ENCODE measurements at places on chromosomes 6 and 20.

- peak; percentile 55 for DNase-seq
Measured at GRCh38 chr20:2859330-2860121, 13.8 kb upstream of the PTPRA start.

- no peak for DNase-seq
Measured at GRCh38 chr20:17029698-17030097, 197.1 kb upstream of the PCSK2 start.

GRCh38 chr6:2257363-2257762 is 12.0 kb upstream of the GMDS start:
- no peak for DNase-seq

DNA sequence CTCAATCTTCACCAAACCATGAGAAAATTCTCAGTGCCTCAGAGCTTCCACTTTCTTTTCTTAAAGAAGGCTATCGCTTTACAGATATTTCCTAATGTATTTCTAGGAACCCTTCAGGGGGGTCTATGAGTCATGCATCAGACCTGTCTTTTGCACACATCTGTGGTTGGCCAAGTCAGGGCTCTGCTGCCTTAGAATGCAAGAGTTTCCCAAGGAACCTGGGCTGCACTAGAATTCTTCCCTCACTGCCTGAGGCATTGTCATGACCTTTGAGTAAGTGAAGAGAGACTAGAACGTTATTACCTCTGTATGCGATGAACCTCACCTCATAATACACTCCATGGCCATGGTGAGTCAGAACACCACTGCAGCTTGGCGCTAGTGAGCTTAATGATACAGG is 365.0 kb upstream of the ID4 start:
- DNase-seq = peak; percentile 96

DNA sequence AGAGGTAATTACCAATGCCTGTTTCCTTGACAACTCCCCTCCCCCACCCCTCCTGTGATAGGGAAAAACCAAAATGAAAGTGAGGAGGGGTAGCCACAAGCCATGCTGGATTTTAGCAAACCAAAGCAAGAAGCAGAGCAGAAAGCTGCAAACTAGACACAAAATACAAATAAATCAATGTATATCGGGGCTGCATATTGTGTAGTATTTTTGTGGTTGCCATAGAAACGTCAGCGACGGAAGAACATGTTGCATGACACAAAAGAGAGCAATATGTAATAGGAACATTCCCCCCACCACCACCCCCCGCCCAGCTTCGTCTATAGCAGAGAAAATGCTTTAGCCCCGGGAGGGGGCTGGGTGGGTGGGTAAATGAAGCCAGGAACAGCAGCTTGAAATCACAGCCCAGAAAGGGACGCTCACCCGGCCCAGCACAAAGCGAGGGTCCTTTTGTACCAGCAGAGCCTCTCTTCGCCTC is 548 bp downstream of the AGPAT4 start:
- DNase-seq = peak; percentile 72

GRCh38 chr6:116533233-116533957 is 12.1 kb downstream of the TRAPPC3L start:
- no peak for DNase-seq

DNA sequence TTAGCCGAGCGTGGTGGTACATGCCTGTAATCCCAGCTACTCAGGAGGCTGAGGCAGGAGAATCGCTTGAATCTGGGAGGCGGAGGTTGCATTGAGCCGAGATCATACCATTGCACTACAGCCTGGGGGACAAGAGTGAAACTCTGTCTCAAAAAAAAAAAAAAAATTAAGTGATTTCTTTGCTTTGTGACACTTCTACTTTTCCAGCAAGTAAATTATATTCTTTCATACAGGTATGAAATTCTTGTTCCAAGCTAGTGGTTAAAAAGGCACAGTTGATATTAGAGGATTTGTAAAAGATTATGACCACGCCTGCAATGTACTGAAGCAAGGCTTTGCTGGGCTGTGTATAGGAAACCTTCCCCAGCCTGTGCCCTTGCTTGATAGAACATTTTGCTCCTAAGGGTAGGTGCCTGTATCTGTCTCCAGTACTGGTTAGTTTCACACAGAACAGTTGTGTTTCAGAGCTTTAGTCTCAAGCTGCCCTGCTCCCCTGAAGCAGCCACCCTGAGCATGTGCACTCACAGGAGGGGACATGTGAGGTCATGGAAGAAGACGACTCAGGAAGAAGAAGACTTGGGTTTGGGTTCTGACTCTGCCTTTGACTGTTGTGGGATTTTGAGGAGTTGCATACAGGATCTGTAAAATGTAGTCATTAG is 10.2 kb downstream of the PTPN1 start:
- no peak for DNase-seq

- peak; percentile 66 for DNase-seq
Measured at GRCh38 chr6:1131285-1132079, 180.4 kb upstream of the FOXQ1 start.

DNA sequence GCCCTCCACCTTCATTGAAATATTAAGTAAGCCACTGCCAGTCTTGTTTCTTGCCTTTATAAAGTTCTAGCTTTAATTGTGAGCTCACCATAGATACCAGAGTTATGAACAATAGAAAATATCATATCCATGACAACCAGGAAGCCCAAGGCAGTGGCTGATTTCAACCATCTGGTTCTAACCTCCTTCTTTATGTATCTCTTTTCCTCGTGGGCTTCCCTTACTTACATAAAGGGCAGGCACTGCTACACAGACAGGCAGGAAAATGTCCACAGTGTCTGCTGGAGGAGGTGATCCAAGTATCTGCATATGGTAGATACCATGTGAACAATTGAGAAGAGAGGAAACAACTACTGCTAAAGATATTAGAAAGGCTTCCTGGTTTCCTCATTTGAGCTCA is 65.2 kb upstream of the PRND start:
- no peak for DNase-seq

- DNase-seq = peak; percentile 75
Measured at GRCh38 chr6:150491131-150491810, 108.4 kb upstream of the PLEKHG1 start.

DNA sequence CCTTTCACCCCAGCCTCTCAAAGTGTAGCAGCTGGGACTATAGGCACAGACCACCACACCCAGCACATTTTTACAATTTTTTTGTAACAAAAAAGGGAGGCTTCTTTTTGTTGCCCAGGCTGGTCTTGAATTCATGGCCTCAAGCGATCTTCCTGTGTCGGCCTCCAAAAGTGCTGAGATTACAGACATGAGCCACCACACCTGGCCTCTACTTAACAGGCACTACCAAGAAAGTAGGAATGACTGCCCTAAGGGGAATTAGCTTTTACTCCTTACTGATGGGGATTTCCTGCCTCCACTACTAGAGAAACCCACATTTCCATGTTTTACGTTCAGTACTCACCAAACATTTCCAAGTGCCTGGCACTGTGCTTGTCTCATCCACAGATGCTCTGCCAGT is 109.6 kb downstream of the CARMIL1 start:
- no peak for DNase-seq

- DNase-seq = no peak
Measured at GRCh38 chr20:60116128-60116909, 158.1 kb downstream of the CDH26 start.

GRCh38 chr6:17130786-17131185 is 28.9 kb downstream of the STMND1 start:
- no peak for DNase-seq

GRCh38 chr6:38350942-38351341 is 288.8 kb downstream of the BTBD9 start:
- DNase-seq = peak; percentile 73

GRCh38 chr6:11710311-11710761 is 68.3 kb downstream of the ADTRP start:
- no peak for DNase-seq

- no peak for DNase-seq
Measured at GRCh38 chr6:105795913-105796517, 290.1 kb upstream of the PRDM1 start.

- DNase-seq = no peak
Measured at GRCh38 chr20:20237093-20237959, 130.6 kb upstream of the INSM1 start.

GRCh38 chr20:60869087-60869486 is 383.0 kb upstream of the CDH4 start:
- DNase-seq = no peak

- peak; percentile 63 for DNase-seq
Measured at GRCh38 chr6:15793288-15793687, 130.5 kb upstream of the DTNBP1 start.

DNA sequence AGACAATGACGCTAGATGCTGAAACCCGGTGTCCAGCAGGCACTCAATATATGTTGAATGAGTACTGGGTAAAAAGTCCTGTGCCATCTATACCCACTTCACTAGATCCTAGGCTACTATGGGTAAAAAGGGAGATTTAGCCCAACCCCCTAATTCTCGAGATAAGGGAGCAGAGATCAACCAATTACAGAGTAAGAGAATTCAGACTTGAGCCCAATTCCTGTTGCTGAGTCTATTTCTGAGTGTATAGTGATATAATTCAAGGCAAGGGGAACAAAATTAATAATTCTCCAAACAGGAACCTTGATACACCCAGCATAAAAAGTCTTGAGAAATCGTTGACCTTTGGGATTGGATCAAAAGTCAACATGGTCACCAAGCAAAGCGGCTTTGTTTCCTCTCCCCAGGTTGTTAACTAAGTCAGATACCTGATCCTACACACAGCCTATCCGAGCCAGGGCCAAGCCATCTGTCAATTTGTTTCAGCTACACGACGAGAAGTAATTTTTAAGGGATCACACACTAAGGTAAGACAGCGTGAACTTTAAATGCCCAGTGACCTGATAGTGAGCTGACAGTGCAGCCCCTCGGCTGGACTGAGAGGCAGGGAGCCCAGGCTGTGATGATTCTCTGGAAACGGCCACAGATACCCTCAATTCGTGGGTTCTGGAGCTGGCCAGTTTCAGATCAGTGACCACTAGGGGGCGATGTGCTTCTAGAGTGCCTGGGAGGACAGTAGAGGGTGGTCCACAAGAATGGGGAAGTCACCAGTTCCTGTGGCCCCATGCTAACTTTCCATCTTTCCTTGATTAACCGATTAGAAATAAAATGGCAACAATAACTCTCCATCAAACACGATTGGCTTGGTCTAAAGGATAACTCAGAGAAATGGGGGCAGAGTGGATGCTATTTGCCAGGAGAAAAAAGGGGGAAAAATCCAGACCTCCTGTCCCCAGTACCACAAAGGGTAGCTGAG is 46.2 kb downstream of the SLC22A23 start:
- DNase-seq = peak; percentile 61

DNA sequence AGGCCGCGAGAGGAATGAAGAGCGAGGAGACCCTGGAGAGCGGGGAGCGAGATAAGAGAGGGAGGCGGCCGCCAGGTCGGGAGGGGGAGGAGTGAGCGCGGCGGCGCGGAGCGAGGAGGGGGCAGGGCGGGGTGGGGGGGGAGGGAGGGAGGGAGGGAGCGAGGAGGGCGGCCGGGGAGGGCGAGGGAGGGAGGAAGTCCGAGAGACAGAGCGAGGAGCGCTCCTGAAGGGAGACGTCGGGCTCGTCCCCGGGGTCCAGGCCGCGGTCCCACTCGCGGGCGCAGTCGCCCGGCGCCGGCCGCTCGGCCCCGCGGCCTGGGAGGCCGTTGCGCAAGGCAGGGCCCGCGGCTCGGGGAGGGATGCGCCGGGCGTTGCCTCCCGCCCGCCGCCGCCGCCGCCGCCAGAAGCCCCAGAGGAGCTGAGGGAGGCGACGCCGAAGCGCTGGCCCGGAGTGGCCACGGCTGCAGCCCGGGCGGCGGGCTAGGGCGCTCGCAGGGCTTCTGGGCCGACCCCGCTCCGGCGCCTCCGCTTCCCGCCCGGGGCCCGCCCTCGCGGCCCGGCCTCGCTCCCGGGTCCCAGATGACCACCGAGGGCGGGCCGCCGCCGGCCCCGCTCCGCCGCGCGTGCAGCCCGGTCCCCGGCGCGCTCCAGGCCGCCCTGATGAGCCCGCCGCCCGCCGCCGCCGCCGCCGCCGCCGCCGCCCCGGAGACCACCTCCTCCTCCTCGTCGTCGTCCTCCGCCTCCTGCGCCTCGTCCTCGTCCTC is at the start of gene FOXF2:
TSS of gene FOXF2 (plus strand) at position 208 of the 764 bp plus-strand sequence. CDS start at position 580, 372 bp downstream.
- DNase-seq = no peak

GRCh38 chr20:48758206-48758820 is 69.5 kb downstream of the PREX1 start:
- no peak for DNase-seq

DNA sequence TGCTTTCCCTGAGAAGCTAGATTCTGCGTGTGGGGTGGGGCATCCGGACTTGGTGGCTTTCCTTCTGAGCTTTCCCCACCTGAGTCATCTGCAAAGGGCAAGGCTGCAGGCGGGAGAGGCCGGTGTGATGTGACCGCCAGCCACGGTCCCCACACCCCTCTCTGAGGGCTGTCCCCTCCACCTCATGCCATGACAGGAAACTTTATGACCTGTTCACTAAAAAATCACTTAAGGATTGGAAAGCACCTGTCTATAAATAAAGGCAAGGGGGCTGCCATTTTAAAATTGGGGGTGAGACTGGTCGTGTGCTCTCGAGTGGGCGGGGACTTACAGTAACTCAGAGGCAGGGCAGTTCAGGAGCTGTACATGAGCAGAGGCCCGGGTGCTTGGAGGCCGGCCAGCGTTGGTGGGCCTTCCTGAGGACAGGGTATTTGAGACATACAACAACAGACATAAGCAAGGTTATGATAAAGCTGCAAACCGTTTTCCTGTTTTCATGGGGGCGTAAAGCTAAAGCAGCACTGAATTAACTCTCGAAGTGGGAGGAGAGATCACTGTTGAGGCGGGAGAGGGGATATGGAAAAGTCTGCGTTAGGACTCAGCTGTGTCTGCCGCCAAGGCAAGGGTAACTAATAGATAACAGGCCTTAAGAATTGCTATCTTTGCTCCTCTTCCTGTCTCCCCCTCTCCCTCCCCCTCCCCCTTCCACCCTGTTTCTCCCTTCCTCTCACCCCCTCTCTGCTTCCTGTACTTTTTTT is 16.1 kb upstream of the SERPINB1 start:
- DNase-seq = peak; percentile 83

DNA sequence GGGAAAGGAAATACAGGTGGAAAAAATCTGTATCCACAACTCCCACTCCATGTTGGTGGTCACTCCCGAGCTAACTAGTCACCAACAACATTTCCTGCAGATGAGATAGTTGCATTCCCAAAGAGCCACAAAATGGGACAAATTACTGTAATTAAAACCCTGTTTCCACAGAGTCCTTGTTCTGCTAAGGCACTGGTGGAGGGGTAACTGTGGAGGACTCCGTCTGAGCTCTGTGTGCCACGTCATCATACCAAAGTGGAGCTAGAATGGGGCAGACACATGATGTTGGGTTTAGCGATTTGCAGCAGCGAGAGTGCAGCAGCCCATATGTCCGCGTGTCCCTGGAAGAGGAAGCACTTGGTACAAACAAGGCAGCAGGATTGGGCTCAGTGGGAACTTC is 172.5 kb upstream of the KCNK16 start:
- no peak for DNase-seq

All from astrocyte of the spinal cord (primary cell).